GOT3 (cell line): ENCODE measurements at places on chromosomes 13 and 19.

- no peak for DNase-seq
Measured at GRCh38 chr13:45628094-45628493, 12.6 kb upstream of the ERICH6B start.

GRCh38 chr13:74438901-74439300 is 304.7 kb upstream of the KLF12 start:
- DNase-seq: no peak

- DNase-seq: no peak
Measured at GRCh38 chr19:41871573-41872383, 5.3 kb upstream of the CD79A start.

DNA sequence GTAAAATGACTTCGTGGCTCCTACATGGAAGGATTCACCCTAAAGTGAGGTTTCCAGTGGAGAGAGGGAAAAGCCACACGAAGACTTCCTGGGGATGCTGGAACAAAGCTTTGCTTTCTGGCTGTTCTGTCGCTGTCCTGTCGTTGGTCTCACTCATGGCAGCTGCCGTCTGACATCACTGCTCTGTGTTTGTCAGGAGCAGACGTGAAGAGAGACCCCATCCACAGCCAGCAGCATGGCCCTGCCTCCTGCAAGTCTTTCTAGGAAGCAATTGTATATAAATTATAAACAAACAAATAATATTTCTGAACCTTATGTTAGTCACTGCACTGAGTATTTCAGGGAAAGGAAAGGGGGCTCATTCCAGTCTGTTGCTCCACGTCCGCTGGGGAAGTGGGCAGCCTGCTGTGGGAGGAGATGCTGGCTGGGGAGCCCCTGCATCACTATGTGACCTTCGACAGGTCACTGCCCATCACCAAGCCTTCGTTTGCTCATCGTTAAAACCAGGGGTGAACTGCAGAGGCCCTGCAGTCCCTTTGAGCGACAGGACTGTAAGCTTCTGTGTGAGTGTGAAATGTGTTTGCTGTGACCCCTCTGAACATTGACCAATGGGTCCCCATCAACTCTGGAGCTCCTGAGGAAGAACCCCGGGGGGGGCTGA is 151.0 kb downstream of the DCT start:
- no peak for DNase-seq

DNA sequence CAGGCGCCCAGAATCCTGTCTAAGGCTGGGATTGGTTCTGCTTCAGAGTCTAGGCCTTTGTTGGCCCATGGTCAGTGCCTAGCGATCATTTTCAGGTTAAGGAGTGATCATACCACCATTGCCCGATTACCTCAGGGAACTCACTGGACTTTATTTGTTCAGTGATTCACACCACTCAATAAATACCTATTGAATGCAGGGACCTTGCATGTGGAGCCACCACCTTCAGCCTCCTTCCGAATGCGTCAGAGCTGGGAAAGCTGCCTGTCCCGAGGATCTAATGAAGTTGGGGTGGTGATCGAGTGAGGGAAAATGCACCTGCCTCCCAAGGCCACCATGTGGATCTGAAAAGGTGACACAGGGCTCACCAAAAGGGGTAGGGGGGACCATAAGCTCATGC is 40.0 kb upstream of the POU2F2 start:
- DNase-seq: no peak

DNA sequence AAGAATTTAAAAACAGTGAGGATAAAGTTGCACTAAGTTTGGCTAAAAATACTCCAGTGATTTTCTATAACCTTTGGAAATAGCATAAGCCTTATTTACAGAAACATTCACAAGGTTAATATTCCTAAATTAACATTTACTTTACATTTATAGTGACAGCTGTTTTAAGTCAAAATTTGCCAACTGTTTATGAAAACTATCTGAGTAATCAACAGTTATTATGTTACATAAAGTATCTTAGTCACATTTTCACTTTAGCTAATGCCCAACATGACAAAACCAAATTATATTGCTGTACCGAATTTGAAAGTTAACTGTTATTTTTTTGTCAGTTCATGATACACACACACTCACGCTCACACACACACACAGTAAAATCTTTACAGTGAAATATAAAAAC is 1.2 kb downstream of the TNFRSF19 start:
- DNase-seq: no peak

- no peak for DNase-seq
Measured at GRCh38 chr19:29489172-29489951, 36.4 kb upstream of the VSTM2B start.

DNA sequence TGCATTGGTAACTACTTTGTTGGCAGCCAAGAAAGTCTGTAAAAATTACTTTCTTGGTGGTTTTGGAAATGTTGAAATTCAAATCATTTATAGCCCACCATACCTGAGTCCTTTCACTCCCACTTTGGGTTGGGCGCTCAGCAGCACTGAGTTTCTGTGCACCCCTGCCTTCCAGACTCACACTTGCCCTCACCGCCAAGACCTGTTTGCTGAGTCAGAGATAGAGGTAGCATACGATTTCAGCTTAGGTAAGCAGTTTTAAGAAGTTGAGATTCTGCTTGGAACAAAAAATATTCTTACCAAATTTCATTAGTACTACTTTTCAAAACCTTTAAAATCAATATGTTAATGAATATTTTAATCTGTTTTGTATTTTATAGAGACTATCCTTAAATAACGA is 12.6 kb downstream of the MPHOSPH8 start:
- DNase-seq: no peak

- no peak for DNase-seq
Measured at GRCh38 chr19:40054632-40055031, 1.4 kb downstream of the ZNF780B start.

DNA sequence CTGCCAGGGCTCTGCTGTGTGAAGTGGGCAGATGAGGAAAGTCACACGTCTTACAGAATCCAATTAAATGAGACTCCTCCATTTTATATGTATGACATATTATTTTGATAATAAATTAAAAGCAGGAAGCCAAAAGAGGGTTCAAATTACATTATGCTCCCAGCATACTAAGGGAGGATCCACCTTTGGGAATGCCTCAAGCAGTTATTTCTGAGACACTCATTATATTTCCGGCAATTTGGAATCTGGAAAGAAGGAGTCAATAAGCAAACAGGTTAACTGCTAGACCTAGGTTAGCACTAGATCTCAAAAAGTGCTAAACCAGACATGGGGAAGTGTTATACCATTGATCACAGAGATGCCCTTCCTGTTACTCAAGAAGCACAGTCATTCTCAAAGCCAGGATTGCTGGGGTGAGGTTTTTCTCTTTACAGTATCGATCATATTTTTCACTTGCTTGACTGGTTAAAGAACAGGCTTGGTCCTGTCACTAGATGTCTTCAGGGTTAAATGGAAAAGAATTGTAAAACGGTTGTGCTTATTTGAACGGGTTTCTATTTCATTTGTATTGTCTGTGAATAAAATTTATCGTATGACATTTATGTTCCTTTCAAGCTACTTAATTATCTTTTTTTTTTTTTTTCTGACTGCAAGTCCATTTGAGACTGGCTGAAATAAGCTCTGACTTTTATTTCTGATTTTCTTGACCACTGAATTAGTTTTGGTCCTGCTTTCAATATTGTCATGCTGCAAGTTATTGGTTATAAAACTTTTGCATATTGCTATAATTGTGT is 523.2 kb downstream of the KLF12 start:
- DNase-seq: no peak

DNA sequence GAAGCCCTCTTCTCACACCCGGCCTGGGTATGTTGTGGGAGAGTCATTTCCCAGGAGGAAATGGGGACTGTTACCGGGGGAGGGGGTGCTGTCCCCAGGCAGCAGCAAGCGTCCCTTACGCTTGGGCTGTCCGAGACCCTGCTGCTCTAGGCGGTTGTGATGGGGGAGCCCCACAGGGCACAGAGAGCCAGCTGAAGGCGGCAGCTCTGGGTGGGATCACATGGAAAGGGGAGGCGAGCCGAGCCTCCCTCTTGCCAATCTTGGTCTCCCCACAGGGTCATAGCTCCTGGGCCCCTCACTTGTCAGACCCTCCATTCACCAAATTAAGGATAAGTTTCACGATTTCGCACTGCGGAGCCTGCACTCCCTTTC is 22.0 kb downstream of the EPN1 start:
- DNase-seq: no peak

DNA sequence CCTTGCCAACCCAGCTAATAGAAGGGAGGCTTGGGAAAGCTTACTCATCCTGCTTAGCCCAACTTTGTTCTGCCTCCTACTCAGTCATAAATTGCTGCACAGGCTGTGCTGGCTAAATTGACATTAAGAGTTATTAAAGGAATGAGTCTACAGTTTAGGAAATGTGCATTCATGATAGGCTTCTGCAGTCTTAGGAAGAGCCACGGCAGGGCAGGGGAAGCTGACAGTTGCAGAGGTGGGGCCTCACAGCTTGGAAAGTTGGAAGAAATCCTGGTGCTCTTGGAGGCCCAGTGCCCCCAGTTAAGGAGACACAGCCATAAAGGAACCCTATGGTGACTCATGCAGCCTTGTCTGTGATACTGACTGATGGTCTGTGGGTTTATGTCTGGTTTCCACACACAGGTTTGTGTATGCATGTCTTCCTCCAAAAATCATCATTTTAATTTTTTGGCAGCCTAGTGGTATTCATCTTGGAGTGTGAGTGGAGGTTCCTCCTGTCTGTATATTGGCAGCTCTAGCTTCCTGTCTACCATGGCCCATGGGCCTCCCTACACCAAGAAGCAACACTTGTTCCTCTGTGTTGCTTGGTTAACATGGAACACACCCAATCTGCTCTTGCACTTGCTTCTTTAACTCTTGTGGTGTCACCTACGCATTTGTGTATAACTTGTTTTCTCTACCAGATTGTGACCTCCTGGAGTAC is 135.0 kb upstream of the KL start:
- DNase-seq: no peak

DNA sequence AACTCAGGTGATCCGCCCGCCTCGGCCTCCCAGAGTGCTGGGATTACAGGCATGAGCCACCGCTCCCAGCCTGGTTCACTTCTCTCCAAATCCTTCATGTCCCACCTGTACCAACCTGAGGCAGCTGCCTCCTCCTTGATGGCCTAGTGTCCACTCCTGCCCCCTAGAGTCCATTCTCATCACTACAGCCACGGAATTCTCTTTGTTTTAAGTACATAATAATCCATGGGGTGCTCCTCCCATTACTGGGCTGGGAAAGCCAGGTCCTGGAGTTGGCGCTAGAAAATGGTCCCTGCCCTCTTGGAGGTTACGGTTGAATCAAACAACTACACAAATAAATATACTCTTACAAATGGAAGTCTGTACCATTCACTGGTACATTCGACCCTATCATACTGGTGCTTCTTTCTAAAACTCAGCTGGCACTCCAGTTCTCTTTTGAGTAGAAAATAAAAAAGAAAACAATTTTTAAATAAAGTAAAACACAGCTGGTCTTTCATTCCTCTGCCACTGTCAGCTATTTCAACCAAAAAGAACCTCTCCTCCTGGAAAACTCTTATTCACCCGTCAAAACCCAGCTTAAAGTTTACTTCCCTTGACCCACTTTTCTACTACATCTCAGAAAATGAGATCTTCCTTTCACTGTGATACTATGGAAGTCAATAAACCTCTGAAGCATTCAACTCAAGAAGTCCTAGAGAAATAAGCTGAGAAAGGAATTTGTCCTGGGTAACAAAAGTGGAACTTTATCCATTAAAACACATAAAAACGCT is 22.4 kb upstream of the ARHGEF18 start:
- no peak for DNase-seq

- no peak for DNase-seq
Measured at GRCh38 chr19:20244356-20244755, 77.3 kb downstream of the ZNF486 start.

GRCh38 chr19:46447824-46448223 is 19.1 kb upstream of the PNMA8C start:
- no peak for DNase-seq

DNA sequence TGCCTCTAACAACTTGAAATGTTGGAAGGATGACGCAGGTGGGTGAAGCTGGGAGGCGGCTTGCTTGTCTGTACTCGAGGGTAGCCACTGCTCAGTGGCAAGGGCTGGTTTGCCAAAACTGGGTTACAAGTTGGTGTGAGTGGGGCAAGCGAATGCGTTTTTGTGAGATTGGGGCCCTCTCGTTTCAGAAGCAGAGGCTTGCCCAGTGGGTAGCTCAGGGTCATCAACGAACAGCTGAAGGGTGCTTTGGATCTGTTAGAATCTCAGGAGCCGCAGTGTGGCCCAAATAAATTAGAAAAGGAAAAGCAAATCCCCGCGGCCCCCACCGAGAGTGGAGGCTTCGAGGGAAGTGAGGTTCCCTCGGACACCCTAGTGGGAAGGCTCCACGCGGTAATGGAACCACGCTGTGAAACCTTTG is 7.3 kb downstream of the ATP4B start:
- no peak for DNase-seq

- DNase-seq: no peak
Measured at GRCh38 chr19:55812449-55812848, 19.4 kb downstream of the NLRP11 start.

- DNase-seq: no peak
Measured at GRCh38 chr13:89610331-89610730, 1737.2 kb upstream of the MIR17HG start.

DNA sequence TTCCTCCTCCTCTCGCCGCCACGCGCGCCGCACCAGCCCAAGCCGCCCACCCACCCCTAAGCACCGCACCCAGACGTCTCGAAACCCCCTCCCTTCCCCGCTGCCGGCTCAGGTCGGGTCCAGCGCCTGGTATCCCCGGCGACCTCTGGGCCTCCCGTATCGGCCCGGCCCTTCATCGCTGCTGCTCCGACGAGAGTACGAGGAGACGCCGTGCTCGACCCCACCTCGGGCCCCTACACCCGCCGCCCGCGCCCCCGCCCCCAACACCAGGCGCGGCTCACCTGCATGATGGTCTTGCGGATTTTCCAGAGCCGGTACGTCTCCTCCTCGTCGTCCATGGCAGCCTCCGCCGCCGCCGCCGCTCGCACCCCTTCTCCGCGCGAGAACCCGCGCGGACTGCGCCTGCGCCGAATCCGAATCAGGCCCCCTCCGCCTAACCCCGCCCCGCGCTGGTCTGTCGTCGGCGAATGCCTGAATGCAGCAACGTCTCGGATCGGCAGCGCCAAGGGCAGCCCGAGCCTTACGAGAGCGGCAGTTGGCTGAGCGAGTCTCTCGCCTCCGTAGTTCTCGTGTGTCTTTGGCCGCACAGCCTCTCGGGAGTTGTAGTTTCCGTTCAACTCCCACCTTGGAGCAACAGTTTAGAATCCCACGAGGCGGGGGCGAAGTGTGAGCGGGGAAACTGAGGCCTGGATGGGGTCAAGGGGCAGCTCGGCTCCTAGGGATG is at the start of gene POLR2E:
TSS of gene POLR2E (minus strand) at position 398 of the 724 bp plus-strand sequence. CDS start at position 338, 60 bp downstream.
- peak; percentile 90 for DNase-seq

- no peak for DNase-seq
Measured at GRCh38 chr19:43688059-43688701, 18.2 kb upstream of the PLAUR start.

GRCh38 chr13:52001120-52001731 is 10.0 kb downstream of the ATP7B start:
- DNase-seq: no peak

DNA sequence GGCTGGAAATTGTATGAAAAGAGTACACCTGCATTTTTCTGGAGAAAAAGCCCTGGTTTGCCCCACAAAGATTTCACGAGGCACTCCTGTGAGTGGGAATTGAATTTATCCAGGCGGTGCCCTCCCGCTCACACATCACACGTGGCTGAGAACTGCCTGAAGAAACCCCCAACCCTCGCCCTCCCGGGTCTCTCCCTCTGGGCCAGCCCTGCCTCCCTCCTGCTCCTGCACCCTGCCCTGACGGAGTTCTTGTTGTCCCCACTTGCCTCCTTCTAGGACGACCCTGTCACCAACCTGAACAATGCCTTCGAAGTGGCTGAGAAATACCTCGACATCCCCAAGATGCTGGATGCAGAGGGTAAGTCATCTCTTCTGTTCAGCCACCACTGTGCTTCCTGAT is 35.2 kb downstream of the CAPN12 start:
- DNase-seq: no peak

- DNase-seq: no peak
Measured at GRCh38 chr13:21053231-21053630, 8.2 kb downstream of the LATS2 start.
